Pancreas (tissue), 10 donors: ENCODE measurements at places on chromosomes 1 and 21. TPM values are rescaled to one million over a fixed set of nuclear protein-coding genes. Genes with fewer than 3 reads are reported as not detected.

NID1 gene
- total RNA-seq = 4.0 TPM

GRCh38 chr1:156767879-156768604, 707 bp downstream of the PRCC start:
- peak overlapping the region; percentile 88 for H3K4me3 ChIP-seq
- no peaks in the 10 kb centered on the region for H3K36me3 ChIP-seq
- no peaks in the 10 kb centered on the region for H3K27me3 ChIP-seq
- peak overlapping the region; percentile 73 for H3K27ac ChIP-seq
- peaks cover 10% of the 10 kb centered on the region for H3K4me1 ChIP-seq

DNA sequence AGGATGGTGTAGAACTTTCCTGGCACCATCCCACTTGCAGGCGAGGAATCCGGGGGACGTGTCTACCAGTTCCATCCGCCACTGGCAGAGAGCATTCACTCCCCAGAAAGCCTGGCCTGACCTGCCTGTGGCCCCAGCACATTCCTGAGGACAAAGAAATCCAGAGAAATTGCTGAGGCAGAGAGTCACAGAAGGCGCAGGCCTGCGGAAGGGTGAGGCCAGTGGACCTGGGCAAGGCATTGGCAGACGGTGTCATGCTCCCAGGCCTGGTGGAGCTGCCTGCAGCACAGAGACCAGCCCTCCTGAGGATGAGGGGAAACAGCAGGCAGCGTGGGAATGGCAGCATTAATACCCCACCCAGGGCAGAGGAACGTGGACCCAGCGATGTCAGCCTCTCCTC, 81.2 kb upstream of the F3 start:
- no peaks in the 10 kb centered on the region for H3K4me1 ChIP-seq
- H3K27me3 ChIP-seq = no peaks in the 10 kb centered on the region
- no peaks in the 10 kb centered on the region for H3K36me3 ChIP-seq

- H3K4me3 ChIP-seq = no peak overlapping the region
- no peaks in the 10 kb centered on the region for H3K36me3 ChIP-seq
- DNase-seq = peak; percentile 80
- H3K27me3 ChIP-seq = no peaks in the 10 kb centered on the region
- peak overlapping the region; percentile 94 for H3K27ac ChIP-seq
- H3K4me1 ChIP-seq = peaks cover 37% of the 10 kb centered on the region
Observed at GRCh38 chr1:203320591-203321272, 15.4 kb downstream of the BTG2 start.

DNA sequence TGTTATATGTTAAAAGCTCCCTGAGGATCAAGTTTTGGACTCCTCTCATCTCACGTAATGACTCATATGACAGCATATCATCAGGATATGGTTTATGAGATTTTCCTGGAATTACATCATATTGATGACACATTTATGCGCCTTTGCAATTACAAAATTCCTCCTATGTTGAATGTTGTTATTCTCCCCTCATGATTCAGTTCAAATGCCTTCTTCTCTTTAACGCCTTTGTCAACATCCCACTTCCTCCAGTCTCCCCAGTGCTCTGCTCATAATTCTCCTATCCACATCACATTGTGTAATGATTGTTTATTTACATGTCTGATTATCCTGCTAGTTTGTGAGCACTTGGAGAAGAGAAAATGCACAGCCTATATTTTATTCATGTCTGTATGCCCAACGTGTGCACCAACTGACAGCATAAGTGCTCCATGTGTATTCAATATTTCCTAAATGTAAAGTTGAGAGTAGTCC, 80.9 kb upstream of the BACH1 start:
- H3K4me1 ChIP-seq = peaks cover 27% of the 10 kb centered on the region
- H3K4me3 ChIP-seq = no peak overlapping the region
- no peaks in the 10 kb centered on the region for H3K36me3 ChIP-seq
- no peak overlapping the region for H3K27ac ChIP-seq
- no peaks in the 10 kb centered on the region for H3K27me3 ChIP-seq
